Stimulated activated CD8-positive, alpha-beta memory T cell treated with anti-CD3 and anti-CD28 coated beads, Interleukin-7, amount 100 ng/mL, for 1 hour (primary cell): ENCODE measurements at places on chromosomes 12 and 14.

- DNase-seq: peak; percentile 45
These were observed 24.1 kb upstream of the BCDIN3D start for GRCh38 chr12:49866859-49867569.

- no peak for DNase-seq
These were observed 30.0 kb downstream of the SLC39A9 start for GRCh38 chr14:69428289-69428998.

- DNase-seq: no peak
These were observed 2.2 kb downstream of the CDK2AP1 start for GRCh38 chr12:123269395-123269892.

- no peak for DNase-seq
These were observed 8.6 kb downstream of the SLC25A29 start for GRCh38 chr14:100297320-100298300.

DNA sequence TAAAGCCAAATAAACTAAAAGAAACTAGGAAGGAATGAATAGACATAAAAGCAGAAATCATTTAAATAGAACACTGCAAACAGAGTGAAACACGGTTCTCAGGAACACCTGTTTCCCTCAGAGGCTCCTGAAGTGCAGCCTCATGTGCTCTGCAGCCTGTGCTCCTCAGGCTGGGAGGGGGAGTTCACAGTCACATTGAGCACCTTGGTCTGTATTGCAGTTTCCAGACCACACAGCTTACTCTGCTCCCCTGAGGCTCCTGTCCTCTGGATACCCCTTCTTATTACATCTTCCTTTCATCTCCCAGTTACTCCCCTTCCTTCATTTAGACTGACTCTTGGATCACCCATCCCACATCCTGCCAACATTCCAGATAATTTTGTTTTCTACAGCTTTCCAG is 49.7 kb upstream of the DCD start:
- DNase-seq: no peak

GRCh38 chr12:4282892-4283511 is 9.4 kb downstream of the CCND2 start:
- DNase-seq: no peak

- no peak for DNase-seq
These were observed 410.1 kb downstream of the NAV3 start for GRCh38 chr12:78240827-78241226.

GRCh38 chr12:100824476-100824875 is 29.9 kb downstream of the ANO4 start:
- no peak for DNase-seq

GRCh38 chr14:23409475-23409874 is 1.4 kb upstream of the MYH6 start:
- no peak for DNase-seq

GRCh38 chr14:102580550-102581110 is 11.8 kb upstream of the RCOR1 start:
- DNase-seq: no peak

GRCh38 chr14:31977001-31977556 is 100.0 kb upstream of the ARHGAP5 start:
- no peak for DNase-seq

DNA sequence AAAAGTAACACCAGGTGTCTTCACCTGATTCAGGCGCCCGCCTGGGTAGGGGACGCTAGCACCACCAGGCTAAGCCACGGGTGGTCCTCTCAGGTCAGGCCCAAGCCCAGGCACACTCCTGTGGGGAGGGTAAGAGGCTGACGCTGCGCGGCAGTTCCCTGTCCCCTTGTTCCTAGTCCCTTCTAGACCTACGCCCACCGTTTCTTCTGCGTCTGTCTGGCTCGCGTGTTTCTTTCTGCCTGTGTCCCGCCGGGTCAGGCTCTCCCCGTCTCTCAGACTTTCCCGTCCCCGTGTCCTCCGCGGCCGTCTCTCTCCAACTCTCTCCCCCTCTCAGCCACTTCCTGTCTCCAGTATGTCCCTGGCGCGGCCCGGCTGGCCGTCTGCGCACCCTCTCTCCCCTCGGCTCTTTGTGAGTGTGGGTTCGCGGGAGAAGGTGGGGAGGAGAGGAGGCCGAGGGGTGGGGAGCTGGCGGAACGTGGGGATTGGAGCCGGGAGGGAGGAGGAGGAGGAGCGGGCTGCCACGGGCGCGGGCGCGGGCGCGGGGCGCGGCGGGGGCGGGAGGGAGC is 3.1 kb upstream of the TNS2 start:
- DNase-seq: no peak

DNA sequence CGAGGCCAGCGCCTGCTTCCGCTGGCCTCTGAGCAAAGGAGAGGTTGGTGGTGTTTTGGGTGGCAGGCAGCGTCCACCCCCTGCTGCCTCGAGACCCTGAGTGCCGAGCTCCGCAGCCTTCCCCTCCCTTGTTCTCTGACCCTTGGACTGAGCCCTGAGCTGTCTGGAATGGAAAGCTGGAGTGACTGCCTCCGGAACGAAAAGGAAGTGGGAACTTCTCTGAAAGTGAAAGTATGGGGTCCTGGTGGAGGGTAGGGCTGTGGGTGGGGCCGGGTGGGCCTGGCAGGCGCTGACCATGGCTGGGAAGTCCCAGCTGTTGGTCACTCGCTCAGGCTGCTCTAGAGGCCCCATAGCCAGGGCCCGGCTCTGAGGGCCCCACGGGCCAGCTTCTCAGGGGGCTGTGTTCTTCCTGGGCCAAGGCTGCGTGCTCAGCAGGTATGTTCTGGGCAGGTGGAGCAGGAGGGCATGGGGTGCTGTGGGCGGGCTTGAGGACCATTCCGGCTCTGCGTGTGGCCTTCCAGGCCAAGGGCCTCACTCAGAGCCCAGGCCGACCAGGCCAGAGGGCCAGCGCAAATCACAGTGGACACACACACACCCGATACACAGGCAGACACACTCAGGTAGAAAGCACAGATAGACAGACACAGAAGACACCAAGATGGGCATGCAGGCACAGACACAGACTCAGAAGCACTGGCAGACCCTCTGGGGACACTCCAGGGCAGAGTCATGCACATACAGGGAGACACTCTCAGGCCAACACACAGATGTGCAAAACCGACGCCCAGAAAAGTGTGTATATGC is at the start of gene EXOC3L4:
EXOC3L4 (plus strand) TSS at position 320 of the 804 bp plus-strand sequence. CDS start 5,495 bp downstream, outside the sequence.
- no peak for DNase-seq

DNA sequence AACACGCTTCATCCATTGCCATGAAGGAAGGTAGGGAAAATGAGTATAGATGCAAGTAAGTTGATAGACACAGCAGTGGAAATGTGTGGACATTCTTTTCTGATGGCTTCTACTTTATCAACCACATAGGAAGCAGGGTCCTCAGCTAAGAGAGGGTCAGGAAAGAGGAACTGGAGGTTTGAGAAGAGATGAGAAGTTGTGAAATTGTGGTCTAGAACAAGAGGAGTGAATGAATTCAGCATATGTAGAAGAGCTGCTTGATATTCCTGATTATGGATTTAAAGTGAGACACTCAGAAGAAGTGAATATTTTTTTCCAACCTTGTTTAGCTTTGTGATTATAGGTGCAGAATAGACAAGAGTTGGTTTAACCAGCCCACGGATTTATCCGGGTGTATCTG is 128.5 kb downstream of the SLC15A5 start:
- no peak for DNase-seq
